Stimulated activated CD8-positive, alpha-beta memory T cell treated with anti-CD3 and anti-CD28 coated beads, Interleukin-12 subunit alpha, Interleukin-12 subunit beta, amount 100 ng/mL, for 1 hour (primary cell): ENCODE measurements at places on chromosomes 13 and 19.

DNA sequence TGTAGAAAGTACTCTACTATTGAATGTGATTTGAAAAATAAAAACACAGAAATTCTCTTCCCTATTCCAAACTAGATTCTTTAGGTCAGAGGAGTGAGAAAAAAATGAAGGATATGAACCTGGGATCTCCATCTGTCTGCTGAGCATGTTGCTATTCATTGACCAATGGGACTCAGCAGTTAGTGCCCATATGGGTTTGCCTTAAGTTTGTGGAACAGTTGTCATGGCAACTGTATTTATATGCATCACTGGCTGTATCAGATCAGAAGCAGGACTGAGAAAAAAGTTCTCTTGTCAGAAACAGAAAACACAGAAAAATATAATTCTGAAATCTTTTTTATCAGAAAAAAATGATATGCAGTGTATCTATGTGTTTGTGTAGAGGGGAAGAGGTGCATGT lies 73.3 kb upstream of the ATXN8OS start:
- DNase-seq: no peak

DNA sequence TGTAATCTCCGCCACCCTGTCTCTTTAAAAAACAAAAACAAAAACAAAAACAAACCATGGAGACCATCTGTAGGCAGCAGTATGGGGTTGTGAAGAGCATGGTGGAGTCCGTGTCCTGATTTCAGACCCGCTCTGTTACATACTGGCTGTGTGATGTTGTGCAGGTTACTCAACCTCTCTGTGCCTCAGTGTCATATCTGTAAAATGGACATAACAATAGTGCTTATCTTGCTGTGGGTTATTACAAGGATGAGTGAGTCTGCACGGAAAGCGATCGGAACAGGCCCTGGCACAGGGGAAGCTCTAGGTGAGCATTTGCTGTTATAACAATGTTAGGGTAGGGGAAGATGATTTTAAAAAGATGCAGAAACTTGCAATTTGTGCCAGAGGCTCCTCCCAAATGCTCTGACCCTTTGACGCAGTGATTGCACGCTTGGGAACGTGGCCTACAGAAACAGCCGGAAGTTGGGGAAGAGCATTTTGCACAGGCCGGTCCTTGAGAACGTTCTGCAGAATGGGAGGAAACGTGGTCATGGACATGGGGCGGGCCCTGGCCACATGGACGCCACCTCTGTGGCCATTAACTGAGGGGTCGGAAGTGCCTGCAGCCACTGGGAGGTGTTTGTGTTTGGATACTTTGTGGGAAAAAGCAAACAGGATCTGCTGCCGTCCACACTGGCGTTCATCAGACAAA lies 15.7 kb upstream of the SELENOW start:
- no peak for DNase-seq

- no peak for DNase-seq
Observed at GRCh38 chr19:8377598-8377997, 12.6 kb upstream of the RAB11B start.

GRCh38 chr19:14021474-14021873 lies 6.5 kb upstream of the RLN3 start:
- DNase-seq: no peak

- DNase-seq: no peak
Observed at GRCh38 chr13:48783181-48783630, 129.5 kb downstream of the CYSLTR2 start.

GRCh38 chr19:56087647-56088496 lies 33.2 kb downstream of the ZNF787 start:
- no peak for DNase-seq

GRCh38 chr19:46944918-46945628 lies 74.6 kb upstream of the NPAS1 start:
- DNase-seq: no peak

DNA sequence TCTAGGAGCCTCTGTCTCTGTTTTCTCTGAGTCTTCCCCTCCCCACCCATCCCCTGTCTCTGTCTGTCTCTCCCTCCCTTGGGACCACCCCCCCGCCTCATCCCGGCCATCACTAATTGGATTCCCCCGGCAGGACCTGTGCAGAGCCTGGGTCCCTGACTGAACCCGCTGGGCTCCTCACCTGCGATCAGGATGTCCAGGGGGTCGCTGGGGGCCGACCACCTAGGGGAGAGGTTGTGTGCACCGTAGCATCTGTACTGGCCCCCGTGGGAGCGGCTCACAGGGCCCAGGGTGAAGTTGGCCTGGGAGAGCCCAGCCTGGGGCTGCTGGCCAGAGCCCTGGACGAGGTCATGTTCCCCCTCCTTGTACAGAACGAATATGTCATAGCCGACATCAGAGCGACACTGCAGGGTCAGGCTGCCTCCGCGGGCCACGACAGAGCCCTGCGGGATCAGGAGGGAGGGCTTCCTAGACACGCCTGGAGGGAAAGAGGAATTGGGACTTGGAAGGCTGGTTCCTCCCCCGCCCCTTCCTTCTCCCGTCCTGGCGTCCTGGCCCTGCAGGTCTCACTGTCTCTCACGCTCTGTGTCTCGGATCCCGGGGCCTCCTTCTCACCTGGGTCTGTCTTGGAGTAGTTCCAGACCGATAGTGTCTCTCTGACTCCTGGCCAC lies 1.8 kb downstream of the LILRB5 start:
- no peak for DNase-seq

DNA sequence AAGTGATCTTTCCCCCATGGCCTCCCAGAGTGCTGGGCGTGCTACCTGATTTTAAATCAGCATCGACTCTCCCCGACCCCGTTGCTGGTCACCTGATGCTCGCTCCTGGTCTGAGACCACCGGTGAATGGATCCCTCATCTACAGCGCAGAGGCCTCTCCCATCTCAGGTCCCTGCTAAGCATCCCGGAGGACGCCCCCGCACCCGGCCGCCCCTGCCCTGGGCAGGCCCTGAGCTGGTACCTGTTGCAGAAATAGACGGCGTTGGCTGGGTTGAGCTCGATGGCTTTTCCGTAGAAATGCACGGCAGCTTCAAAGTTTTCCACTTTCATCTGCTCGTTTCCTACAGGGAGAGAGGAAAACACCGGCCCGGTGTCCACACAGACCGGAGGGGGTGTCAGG lies 18.1 kb downstream of the SGTA start:
- DNase-seq: no peak

DNA sequence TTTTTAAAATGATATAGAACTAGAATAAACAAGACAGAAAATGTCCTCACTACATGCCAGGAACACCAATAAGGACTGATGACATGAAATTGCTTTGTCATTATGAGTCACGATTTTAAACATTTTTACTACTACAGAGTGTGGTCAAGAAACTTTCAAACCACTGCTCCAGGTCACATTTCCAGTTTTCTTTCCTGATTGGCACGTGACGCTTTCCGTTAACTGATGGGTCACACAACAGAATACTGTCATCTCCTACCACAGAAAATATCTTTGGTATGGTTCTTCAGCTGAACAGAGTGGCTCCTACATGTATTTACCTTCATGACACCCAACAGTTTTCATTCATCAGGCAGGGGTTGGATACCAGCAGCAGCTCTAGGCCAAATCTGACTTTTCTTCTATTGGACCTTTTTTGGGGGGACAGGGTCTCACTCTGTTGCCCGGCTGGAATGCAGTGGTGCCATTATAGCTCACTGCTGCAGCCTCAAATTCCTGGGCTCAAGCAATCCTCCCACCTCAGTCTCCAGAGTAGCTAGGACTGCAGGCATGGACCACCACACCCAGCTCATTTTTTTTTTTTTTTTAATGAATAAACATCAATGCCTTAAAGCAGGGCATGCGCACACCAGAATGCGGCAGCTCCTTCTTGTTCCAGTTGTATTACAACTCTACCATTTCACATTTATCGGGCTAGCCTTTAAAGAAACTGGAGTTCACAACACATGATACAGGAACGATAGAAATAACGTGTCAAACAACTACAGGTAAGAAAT lies 147.4 kb downstream of the RNF17 start:
- no peak for DNase-seq
